Effector memory CD8-positive, alpha-beta T cell (primary cell): ENCODE measurements at places on chromosomes 11 and 22.

- no peak for DNase-seq
Observed at GRCh38 chr11:82085493-82085892, 648.2 kb downstream of the FAM181B start.

GRCh38 chr22:21921184-21921721 lies 31.4 kb downstream of the PPM1F start:
- no peak for DNase-seq

GRCh38 chr11:122044086-122044485 lies 71.9 kb downstream of the BLID start:
- no peak for DNase-seq

- no peak for DNase-seq
Observed at GRCh38 chr22:48975886-48976285, 851.8 kb downstream of the BRD1 start.

GRCh38 chr11:66418168-66418985 lies 2.5 kb upstream of the NPAS4 start:
- peak; percentile 38 for DNase-seq

DNA sequence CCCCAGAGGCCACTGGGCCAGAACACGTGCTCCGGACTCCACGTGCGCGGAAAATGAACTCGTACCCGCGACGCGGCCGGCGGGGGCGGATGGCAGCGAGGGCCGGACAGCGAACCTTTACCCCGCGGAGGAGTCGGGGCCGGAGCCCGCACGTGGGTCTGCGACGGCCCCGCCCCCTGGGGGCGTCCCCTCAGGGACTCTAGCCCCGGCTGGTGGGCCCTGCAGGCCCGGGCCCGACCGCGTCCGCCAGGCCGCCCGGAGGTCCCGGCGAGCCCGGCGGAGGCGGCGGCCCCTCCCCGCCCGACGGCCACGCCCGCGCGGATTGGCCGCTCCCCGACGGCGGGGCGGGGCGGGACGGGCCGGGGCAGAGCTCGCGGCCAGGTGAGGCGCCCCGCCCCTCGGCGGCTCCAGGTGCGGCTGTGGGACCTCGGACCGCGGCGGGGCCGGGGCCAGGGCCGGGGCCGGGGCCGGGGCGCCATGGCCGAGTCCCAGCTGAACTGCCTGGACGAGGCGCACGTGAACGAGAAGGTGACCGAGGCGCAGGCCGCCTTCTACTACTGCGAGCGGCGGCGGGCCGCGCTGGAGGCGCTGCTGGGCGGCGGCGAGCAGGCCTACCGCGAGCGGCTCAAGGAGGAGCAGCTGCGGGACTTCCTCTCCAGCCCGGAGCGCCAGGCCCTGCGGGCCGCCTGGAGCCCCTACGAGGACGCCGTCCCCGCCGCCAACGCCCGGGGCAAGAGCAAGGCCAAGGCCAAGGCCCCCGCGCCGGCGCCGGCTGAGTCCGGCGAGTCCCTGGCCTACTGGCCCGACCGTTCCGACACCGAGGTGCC lies at the start of gene FAM83F:
FAM83F (plus strand) TSS at position 389 of the 827 bp plus-strand sequence; CDS start at position 478, 89 bp downstream.
- no peak for DNase-seq

DNA sequence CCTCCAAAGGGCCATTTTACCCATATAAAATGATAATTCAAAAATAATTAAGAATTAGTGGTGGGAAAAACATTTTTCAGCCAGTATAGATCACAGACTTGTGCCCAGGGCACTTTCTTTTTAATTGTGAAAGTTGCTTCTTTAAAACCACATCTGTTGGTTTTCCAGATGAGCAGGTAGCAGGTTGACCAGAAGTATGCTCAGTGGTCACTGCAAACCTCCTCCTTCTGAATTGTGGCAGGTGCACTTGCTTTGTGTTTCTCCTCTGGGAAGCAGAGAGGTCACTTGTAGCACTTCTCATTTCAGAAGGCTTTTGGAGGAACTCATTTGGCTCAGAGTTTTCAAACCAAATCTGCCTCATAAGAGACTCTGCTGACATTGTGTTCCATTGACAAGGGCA lies 24.6 kb upstream of the CWF19L2 start:
- no peak for DNase-seq

GRCh38 chr11:8092587-8093424 lies 11.8 kb downstream of the TUB start:
- no peak for DNase-seq
